ENCODE measurements at places on chromosomes 1 and 21. TPM values are rescaled to one million over a fixed set of nuclear protein-coding genes. Genes with fewer than 3 reads are reported as not detected.

- no peak for DNase-seq
- no peak overlapping the region for H3K27ac ChIP-seq
- H3K27me3 ChIP-seq: no peaks in the 10 kb centered on the region
- H3K4me1 ChIP-seq: peaks cover 19% of the 10 kb centered on the region
- no peaks in the 10 kb centered on the region for H3K36me3 ChIP-seq
Observed at GRCh38 chr21:34113842-34114241, 40.5 kb downstream of the MRPS6 start.

Gene MAP3K21
- 0.51 TPM for total RNA-seq

DNA sequence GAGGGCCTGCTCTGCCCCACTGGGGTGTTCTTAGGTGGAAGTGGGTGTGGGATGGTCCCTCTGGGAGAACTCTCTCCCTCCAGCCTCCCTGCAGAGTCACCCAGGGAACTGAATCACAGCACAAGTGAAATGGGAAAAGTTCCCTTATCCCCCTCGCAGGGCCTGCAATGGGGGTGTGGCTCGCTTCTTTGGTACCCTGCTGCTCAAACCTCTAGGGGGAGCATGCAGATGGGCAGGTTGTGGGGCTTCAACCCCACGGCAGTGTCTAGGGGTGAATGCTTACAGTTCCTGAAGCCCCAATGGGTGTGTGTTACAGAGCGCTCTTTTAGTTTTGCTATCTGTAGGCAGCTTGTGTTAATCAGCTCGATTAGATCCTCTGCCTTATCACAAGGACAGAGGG, 59.0 kb upstream of the TINAGL1 start:
- H3K4me3 ChIP-seq: no peak overlapping the region
- H3K4me1 ChIP-seq: peaks cover 17% of the 10 kb centered on the region
- no peak for DNase-seq
- H3K27ac ChIP-seq: no peak overlapping the region

DNA sequence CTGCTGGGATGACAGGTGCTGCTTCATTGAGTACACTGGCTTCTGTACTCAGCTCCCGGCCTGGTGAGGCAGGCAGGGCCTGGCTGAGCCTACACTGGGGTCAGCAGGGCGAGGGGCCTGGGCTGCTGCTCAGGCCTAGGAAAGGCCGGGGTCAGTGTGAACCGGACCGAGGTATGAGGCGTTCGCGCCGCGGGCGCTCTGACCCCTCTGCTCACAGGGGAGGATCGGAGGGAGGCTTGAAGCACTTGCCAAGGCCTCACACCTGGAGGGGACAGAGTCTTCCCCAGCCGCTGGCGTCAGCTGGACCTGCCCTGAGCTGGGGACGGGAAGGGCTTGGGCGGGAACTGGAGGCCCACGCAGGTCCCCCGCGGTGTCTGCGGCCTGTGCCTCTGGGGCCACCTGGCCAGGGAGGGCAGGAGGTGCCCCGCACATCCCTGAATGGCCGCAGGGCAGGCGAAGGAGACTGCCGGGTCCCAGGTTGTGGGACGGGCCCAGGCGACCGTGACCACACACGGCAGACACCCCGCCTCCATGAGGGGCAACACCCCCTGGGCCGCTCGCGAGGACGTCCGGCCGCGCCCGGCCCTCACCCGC, 466 bp downstream of the PEX10 start:
- peak overlapping the region; percentile 95 for H3K27ac ChIP-seq
- peak overlapping the region; percentile 86 for H3K4me3 ChIP-seq
- H3K27me3 ChIP-seq: no peaks in the 10 kb centered on the region
- peaks cover 69% of the 10 kb centered on the region for H3K4me1 ChIP-seq
- DNase-seq: no peak

Gene PDZK1
- 85.4 TPM for total RNA-seq

GRCh38 chr1:58720680-58721079, 20.8 kb upstream of the MYSM1 start:
- no peaks in the 10 kb centered on the region for H3K27me3 ChIP-seq
- no peak overlapping the region for H3K4me3 ChIP-seq
- H3K36me3 ChIP-seq: no peaks in the 10 kb centered on the region
- DNase-seq: no peak
- no peaks in the 10 kb centered on the region for H3K4me1 ChIP-seq

GRCh38 chr1:208807446-208808127, 563.4 kb upstream of the PLXNA2 start:
- no peaks in the 10 kb centered on the region for H3K4me1 ChIP-seq
- H3K27ac ChIP-seq: no peak overlapping the region
- H3K36me3 ChIP-seq: no peaks in the 10 kb centered on the region
- no peak overlapping the region for H3K4me3 ChIP-seq
